ENCODE measurements at places on chromosomes 5 and 9.

- no peak for DNase-seq
Observed at GRCh38 chr5:181173420-181174342, 26.3 kb downstream of the OR2V2 start.

- DNase-seq: no peak
Observed at GRCh38 chr9:114887963-114888362, 42.4 kb downstream of the TNFSF8 start.

DNA sequence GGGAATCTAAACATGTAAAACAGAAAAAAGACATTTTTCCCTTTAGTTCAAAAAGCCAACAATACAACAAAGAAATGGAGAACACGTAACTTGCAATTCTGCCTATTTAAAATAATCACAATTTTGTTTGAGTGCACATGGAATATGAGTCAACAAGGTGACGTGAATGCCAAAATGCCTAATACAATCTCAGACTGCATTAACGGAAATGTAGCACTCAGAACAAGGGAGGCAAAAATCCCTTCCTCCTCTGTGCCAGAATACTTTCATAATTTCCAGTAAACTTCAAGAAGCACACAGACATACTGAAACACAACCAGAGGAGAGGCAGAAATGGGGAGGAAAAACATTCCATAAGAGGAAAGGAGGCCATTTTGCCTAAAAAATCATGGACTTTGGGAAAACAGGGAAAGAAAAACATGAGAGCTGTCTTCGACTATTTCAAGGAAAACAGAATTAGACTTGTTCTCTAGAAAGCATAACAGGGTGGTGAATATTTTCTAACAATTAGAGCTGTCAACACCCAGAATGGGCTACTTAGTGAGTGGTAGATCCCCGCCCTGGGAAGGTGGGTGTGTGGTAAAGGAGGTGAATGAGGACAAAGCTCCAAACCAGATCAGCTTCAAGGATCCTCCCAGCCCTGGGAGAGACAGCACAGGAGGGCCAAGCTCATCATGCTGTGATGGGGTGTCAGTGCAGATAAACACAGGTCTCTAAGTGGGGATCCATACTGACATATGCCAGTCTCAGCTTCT lies 48.2 kb downstream of the ABCA1 start:
- no peak for DNase-seq

DNA sequence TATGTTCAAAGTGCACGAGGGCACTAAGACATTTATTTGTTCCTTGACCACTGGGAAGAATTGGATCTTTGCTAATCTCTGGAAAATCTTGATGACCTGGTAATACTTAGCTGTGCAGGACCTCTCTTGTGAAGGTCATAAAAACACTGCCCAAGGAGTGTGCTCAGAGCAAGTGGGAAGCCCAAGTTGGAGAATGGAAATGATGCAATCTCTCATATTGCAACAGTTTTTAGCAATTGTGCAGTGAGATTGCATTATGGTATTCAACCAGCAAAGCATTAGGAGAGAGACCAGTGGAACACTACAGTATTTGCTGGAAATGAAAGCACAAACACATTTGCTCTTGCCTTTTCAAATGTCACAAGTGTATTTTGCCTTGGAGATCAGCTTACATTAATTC lies 34.5 kb downstream of the TXNDC8 start:
- DNase-seq: no peak

DNA sequence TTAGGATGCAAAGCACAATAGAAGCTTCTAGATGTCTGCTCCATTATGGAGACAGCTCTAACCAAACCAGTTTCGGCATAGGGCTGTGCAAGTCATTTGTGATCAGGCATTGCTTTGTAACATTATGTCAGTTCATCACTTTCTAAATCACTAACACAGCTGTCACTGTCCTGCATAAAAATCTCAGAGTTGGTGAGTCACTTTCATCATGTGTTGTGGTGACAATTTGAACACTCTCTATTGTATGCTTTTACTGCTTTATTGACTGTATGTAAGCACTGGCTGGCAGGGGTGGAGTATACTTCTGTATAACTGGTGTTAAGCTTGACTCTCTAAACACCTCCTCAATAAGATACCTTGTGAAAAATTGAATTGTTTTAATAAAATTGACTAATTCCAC lies 77.9 kb downstream of the SLCO4C1 start:
- no peak for DNase-seq

DNA sequence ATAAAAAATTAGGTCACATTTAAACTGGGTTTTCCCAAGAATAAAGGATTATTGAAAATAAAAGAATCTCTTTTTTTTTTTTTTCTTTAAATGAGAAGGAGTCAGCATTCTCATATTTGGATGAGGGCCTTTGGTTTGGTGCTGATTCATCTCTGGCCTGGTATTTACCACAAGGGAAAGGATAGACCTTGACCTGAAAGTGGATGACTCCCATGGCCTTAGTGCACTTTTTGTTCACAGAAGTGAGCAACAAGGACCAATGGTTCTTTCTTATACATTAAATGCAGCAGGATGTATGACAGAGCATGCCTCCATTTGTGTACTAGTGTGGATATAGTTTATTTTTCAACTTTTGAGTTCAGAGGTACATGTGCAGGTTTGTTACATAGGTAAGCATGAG lies 6.9 kb downstream of the YTHDC2 start:
- DNase-seq: no peak
